ENCODE measurements at places on chromosomes 6 and 20.

- DNase-seq: no peak
These were observed 149.6 kb downstream of the LINC00237 start for GRCh38 chr20:20956513-20956931.

DNA sequence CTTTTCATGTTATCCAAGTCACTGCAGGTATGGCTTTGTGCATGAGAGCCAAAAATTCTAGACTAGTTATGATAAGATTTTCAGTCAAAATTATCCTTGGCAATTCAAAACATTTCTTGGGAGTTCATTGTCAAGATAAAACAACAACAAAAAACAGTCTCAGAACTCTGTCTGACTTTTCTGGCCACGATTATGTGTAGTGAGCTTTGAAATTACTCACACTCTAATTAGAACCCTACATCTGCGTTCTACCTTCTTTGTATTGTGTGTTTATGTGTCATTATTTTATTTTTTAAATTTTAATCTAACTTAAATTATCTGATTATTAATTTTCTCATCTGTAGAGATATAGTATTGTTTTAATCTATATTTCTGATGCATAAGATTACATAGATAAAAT, 459.2 kb downstream of the FRK start:
- no peak for DNase-seq

DNA sequence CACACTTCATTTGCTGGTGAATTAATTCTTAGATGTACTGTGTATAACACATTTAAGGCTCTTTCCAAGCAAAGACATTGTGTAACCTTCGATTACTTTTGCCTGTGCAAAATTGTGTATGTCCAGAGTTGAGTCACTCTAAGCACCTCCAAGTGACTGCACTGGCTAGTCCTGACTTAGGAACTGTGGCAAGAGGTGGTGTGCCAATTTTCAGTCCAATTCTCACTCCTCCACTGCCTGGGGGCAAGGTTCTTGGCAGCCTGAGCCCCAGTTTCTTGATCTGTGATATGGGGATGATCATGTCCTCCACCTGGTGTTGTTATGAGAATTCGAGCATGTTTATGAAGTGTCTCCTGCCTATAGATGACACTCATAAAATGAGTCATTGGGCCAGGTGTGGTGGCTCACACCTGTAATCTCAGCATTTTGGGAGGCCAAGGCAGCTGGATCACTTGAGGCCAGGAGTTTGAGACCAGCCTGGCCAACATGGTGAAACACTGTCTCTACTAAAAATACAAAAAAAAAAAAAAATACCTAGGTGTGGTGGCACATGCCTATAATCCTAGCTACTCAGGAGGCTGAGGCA, 105.3 kb upstream of the CDYL start:
- no peak for DNase-seq

DNA sequence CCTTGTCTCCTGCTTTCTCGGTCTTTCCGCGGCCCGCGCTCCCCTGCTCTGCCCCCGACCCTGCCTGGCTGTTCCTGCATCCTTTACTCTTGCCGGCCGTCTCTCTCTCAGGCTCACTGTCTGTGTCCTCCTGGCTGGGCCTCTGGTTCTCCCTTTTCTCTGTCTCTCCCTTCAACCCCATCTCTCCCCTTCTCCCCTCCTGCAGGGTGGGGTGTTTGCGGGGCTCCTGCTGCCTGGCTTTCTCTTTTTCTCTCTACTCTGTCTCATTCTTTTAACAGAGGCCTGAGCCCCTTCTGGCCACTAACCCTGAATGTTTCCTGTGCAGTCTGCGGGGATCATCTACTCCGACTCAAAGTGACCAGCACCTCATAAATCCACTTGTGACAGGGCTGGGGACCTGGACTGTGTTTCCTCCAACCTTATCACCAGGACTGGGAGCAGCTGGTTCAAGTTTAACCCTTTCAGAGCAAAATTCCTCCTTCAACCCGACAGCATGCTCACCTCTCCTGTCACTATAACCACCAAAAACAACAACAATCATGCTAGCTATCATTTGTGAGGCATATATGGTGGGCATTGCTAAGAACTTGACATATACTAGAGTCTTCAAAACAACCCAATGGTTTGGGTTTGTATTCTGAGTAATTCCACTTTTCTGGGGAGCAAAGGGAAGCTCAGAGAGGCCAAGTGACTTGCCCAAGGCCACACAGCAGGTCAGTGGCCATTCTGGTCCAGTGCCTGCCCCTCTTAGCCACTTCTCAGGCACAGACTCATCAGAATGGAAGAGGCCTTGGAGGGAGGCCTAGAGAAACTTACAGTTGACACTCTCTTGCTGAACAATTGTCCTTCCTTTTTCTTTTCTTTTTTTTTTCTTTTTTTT, 811 bp upstream of the RSPO4 start:
- peak; percentile 34 for DNase-seq

DNA sequence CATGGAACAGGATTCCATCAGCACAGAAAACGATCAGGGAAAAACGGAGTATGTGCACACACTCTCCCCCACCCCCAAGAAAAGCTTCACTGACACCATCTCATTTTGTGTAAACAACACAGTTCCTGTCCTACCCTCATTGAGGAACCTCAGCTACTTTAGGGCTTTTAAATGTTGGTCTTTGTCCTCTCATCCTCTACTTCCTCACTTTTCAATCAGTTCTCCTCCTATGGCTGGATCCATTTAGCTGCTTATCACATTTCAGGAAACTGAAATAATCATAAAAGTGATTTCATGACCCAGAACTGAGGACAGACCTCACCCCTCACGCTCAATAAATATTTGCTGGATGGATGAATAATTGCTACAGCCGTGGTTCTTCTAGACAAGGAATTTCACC, 33.1 kb upstream of the PNRC1 start:
- DNase-seq: no peak

- DNase-seq: no peak
These were observed 31.4 kb upstream of the CEP162 start for GRCh38 chr6:84258866-84259265.

- no peak for DNase-seq
These were observed 96.4 kb downstream of the AIG1 start for GRCh38 chr6:143157131-143157530.

- DNase-seq: peak; percentile 11
These were observed 642.1 kb downstream of the EPHA7 start for GRCh38 chr6:92777146-92777740.

DNA sequence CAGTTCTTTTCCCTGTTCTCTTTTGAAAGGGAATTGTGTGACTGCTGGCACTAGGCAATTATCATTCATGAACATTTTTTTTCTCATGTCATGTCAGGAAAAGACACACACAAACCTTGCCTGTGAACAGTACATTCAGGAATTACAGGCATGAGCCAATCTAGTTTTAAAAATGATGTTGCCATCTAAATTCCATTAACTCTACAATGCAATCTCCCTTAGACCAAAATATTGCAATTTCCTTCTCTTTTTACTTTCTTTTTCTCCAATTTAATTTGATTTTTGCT, 127.5 kb upstream of the STMND1 start:
- no peak for DNase-seq

DNA sequence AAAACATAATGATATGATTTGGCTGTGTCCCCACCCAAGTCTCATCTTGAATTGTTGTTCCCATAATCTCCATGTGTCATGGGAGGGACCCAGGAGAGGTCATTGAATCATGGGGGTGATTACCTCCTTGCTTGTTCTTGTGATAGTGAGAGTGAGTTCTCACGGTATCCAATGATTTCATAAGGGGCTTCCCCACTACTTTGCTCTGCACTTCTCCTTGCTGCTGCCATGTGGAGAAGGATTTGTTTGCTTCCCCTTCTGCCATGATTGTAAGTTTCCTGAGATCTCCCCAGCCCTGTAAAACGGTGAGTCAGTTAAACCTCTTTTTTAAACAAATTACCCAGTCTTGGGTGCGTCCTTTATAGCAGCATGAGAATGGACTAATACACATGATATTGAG, 156.8 kb upstream of the PLCB4 start:
- DNase-seq: no peak

DNA sequence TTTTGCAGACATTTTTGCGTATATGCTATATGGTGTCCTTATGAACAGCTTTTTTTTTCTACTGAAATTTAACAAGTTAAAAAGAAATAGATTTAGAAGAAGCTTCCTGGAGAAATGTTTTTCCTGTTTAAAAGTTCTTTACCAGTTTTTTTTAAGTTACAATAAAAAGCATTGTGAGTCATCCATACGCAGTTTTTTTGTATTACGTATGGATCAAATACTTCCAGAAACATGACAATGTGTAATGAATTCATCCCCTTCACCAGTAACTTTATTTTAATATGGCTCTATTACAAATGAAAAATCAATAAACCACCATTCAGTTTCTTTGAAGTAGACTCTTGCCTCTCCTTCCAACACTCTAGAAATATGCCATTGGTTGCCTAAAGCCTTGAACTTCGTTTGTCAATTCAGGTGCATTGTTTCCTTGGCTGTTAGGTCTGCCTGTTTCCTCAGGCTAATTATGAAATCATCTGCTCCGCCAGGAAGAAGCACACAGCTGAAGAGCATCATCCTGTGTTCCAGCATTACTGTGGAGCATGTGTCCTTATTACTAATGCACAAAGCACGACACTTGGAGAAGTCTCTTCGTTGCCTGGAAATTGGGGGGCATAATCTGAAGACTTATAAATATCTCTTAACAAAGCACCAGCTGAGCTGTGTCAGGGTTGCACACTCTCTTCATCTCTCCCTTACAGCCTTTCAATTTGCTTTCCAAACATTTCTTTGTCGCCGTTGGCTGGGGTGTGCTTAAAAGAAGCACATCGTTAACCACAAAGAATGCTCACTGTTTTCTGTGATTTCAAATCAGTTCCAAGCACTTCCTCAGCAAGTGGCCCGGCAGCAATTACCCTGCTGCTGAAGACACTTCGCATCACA, 9.6 kb downstream of the MOXD1 start:
- no peak for DNase-seq

GRCh38 chr6:34688956-34689355, 7.6 kb downstream of the ILRUN start:
- no peak for DNase-seq

GRCh38 chr20:45991616-45992015, 17.1 kb upstream of the MMP9 start:
- DNase-seq: no peak

DNA sequence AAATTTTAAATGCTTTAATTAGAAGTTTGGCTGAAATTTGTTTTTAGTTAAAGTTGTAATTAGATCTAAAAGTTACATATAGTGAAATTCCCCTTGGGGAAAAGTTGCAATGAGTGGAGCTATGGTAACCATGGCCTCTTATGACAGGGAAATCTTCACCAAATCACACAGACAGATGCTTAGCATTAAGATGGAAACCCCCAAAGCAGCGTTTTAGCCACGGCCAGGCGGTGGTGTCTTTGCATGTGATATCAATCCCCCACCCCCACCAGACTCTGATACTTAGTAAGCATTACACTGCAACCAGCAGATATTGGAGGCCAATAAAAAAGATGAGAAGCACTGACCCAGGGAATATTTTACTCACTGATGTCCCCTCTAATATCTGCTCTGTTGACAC, 75.7 kb downstream of the REPS1 start:
- no peak for DNase-seq

GRCh38 chr6:92911301-92911700, 508.1 kb downstream of the EPHA7 start:
- DNase-seq: no peak

GRCh38 chr6:22954749-22955385, 385.5 kb downstream of the HDGFL1 start:
- peak; percentile 43 for DNase-seq

- no peak for DNase-seq
These were observed at the start of gene CLPSL1 for GRCh38 chr6:35780719-35781118. Gene CLPSL1, plus strand, starts transcription at chr6:35781019. Its CDS starts 92 bp downstream, at chr6:35781111.
